ENCODE measurements at places on chromosomes 3 and 15.

DNA sequence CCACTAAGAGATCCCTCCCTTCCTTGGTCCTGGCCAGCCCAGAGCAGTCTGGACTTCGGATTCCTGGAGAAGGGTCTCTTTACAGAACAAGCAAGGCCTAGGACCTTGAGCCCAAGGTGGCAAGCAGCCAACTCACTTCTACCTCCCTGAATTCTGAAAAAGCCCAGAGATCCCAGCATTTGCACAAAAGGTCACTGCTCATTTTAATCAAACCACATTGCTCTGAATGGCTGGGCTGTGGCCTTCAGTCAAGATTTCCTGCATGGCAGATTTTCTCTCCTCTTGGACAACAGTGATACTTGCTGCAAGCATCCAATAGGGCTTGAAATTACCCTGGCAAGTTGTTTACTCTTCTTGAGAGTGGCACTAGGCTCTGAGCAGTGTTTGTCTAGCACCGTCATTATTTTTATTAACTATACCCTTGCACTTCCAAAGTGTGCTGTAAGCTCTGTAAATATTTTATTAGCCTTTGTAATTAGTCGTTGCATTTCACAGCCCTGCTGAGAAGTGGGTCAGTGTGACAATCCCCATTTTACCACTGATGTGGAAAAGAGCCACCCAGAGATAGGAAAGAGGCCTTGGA is 274.7 kb upstream of the CTNNB1 start:
- DNase-seq: no peak

DNA sequence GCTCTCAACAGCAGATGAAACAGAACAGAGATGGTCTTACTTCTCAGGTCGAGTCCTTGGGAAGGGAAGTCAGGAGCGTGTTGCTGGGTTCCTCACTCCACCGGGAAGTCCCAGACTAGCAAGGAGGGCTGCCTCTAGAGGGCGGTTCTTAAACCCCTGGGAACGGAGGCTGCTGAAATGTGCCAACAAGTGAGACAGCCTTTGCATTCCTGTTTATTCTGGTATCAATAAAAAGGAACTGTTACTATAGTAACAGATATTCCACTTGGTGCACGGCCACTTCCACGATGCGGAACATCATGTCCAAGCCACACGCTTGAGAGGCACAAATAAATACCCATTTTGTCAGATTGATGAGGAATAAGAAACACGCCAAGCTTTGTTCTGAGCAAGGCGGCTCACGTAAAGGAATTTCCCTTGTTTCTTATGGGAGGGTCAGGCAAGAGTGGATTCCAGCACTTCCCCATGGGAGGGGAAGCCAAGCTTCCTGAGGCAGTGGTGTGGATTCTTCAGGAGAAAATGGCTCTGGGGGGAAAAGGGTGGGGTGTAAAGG is at the start of gene FAM107A:
Gene FAM107A (minus strand): TSS at position 123 of the 553 bp plus-strand sequence. CDS start 7,531 bp downstream, outside the sequence.
- no peak for DNase-seq

- no peak for DNase-seq
Measured at GRCh38 chr15:89436560-89437311, 59.6 kb downstream of the RHCG start.

GRCh38 chr3:20235796-20236195 is 49.8 kb upstream of the SGO1 start:
- no peak for DNase-seq

GRCh38 chr15:78739996-78740903 is 71.0 kb downstream of the ADAMTS7 start:
- DNase-seq: peak; percentile 77

GRCh38 chr3:169640467-169641148 is 22.9 kb downstream of the MECOM start:
- no peak for DNase-seq

GRCh38 chr15:35863655-35864054 is 317.7 kb upstream of the DPH6 start:
- DNase-seq: no peak

- DNase-seq: no peak
Measured at GRCh38 chr3:48409291-48410201, 20.3 kb downstream of the PLXNB1 start.

GRCh38 chr3:51691021-51691420 is 15.8 kb upstream of the GRM2 start:
- DNase-seq: no peak

GRCh38 chr3:128726023-128727016 is at the start of gene RAB7A:
Gene RAB7A (plus strand): TSS chr3:128726183. CDS start chr3:128795368, 69,185 bp downstream.
- peak; percentile 97 for DNase-seq

- DNase-seq: no peak
Measured at GRCh38 chr3:45541326-45542321, 52.9 kb upstream of the LIMD1 start.

DNA sequence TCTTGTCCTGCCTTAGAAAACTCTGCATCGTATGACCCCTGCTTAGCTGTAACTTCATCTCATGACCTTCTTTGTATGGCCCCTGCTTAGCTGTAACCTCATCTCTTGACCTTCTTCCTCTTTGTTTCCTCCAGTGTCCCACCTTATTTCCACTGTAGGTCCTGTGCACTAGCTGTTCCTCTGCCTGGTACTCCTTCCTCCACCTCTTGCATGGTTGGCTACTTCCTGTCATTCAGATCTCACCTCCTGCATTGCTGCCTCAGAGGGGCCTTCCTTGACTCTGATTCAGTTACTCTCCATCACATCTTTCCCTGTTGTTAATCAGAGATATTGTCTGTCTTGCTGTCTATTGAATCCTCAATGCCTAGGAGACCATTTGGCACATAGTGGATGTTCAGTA is 63.2 kb downstream of the PDE8A start:
- no peak for DNase-seq

GRCh38 chr15:61861962-61862361 is 198.3 kb downstream of the VPS13C start:
- no peak for DNase-seq

DNA sequence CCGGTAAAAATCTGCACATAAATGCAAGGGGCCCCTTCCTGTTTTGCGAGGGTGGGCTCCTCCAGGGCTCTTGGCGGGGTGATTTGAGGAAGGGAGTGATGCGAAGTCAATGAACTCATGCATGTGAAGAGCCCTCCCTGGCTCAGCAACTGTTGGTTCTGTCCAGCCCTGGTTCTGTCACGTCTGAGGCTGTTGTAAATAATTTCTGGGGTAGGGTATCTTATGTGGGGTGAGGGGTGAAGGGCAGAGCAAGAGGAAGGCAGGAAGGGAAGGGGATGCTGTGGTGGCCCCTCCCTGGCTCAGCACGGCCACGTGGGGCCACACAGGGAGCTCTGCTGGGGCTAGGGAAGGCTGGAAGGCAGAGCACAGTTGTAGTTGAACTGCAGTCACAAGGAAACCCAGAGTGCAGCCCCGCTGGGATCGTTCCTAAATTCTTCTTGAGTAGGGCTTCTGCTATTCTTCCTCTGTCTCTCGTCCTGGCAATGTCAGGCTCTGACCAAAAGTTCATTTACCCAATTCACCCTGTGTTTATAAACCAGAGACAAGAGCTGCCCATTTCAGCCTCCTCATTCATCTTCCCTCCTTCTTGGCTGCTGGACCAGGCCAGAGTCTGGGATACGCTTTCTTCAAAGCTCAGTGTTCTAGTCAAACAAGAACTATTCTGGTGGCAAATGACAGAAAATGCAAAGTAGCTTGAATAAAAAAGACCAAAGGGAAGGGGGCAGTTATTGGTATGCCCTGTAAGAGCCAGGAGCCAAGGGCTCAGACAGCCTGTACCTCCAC is 14.8 kb upstream of the TOPBP1 start:
- no peak for DNase-seq

GRCh38 chr3:52596658-52597265 is 60.4 kb downstream of the UQCC5 start:
- DNase-seq: no peak

GRCh38 chr15:63083044-63083443 is 38.6 kb upstream of the LACTB start:
- DNase-seq: no peak

DNA sequence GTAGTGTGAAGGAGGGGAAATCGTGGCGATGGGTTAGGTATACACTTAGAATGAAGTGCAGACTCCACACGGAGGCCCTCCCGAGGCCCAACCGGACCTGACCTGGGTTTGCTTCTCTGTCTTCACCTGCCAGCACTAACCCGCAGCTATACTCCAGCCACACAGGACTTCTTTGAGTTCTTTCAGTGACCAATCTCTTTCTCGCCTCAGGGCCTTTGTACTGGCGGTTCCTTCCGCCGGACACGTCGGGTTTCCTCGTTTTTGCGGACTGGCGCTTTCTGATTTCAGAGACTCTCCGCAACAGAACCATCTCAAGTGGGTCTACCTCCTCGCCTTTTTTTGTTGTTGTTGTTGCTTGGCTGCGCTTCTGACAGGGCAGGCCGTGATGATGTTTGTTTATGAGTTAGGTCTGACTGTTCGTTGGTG is at the start of gene NEIL1:
Gene NEIL1 (plus strand): TSS at position 244 of the 426 bp plus-strand sequence. CDS start 1,867 bp downstream, outside the sequence.
- no peak for DNase-seq

DNA sequence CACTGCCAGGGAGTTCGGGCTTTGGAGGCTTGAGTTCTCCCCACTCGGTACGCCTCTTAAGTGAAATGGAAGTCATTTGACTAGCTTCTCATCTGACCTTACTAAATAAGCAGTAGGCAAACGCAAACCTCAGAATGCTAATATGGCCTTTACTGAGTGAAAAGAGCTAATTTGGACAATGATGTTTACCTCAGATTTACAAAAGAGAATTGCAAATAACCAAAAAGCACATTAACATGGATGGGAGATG is 1.6 kb upstream of the RNU6-1 start:
- DNase-seq: no peak

DNA sequence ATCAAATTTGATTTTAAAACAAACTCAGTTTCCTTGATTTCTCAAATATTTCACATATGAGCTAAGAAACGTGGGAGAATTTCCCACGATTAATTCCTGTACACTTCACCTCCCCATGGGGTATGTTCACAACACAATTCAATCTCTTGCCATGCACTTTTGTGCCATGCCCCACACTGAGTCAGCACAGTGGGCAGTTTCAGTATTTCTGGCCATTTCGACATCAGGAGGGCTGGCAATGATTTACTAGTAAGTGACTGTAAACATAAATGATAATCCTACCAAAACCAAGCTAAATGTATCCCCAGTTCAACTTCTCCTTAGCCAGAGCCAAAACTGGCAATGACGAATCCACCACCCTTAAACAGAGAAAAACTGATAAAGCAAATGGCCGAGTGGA is 293.6 kb downstream of the FGF12 start:
- DNase-seq: no peak

DNA sequence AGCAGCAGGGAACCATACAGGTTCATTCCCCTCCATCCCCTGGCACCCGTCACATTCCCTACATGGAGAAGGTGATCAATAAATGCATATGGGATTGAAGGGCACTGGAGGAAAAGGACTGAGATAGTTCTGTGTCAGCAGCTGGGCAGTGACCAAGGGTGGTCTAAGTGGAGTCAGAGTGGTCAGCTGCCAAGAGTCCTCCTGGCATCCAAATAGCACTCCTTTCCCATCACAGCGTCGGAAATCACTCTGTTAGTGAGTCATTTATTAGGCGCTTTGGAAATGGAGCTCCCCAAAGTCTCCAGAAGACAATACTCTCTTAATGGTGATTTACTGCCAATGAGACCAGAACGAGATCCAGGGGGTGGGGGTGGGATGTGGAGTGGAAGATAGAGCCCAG is 6.8 kb upstream of the TRH start:
- DNase-seq: no peak

- no peak for DNase-seq
Measured at GRCh38 chr3:113436809-113437208, 4.5 kb downstream of the CFAP44 start.

- no peak for DNase-seq
Measured at GRCh38 chr3:16583551-16583950, 21.7 kb downstream of the DAZL start.

DNA sequence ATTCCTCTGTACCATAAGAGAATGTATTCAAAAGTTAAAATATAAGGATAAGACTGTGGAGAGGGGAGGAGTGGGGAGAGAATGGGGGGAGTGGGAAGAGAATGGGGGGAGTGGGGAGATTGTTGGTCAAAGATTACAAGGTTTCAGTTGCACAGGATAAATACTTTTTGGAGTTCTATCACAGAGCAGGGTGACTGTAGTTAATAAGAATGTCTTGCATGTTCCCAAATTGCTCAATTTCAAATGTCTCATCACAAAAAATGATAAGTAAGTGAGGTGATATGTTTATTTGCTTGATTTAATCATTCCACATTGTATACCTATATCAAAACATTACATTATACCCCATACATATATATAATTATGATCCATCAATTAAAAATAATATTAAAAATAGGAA is 23.0 kb upstream of the MEF2A start:
- no peak for DNase-seq

- DNase-seq: no peak
Measured at GRCh38 chr3:71542521-71543370, 40.8 kb downstream of the FOXP1 start.

DNA sequence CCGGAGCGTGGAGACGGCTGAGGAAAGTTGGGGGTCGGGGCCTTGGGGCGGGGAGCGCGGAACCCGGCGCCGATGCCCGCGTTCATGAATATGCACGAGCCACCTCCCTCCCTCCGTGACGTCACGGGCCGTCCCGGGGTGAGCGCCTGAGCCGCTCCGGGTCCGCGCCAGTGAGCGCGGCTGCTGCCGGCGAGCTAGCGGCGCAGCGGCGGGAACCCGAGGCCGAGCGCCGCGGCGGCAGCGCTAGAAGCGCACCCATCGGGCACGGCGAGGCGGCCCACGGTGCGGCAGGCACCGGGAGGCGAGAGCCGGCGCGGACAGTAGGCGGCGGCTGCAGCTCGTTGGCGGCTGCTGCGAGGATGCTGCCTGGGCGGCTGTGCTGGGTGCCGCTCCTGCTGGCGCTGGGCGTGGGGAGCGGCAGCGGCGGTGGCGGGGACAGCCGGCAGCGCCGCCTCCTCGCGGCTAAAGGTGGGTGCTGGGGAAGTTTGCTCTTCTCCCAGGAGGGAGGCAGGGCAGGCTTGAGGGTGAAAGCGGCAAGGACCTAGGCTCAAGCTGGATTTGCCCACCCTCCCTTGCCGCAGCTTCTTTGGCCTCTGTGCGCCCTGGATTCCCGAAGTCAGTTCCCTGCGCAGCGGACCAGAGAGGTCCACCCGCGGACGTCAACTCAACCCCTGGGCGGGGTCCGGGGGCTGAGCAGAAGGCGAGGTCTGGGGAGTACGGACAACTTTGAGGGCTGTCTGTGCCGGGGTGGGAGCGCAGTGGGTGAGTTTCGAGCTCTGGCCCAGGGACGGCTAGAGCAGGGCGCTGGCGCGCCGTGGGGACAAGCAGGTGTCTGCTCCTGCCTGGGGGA is at the start of gene CLSTN2:
Gene CLSTN2 (plus strand): TSS at position 170 of the 850 bp plus-strand sequence.
- peak; percentile 32 for DNase-seq

DNA sequence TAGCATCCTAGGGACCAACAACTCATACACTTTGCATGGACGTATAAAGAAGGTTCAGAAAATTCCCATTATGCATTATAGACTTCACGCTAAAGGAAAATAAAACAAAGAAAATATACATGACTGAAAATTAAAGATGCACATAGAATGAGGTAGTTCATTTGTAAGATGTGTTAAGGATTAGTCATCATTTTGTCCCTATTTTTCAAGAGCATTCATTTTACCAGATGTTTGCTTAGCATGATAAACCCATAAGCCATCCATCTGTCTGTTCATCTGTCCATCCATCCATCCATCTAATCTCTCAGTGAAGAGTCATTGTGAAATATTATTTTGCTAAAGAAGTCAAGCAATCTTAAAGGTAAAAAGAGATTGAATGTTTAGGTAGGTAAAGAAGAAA is 80.3 kb downstream of the TFG start:
- DNase-seq: no peak

Measured in activated CD4-positive, alpha-beta T cell treated with anti-CD3 and anti-CD28 coated beads, Interleukin-2, amount 50 U/mL, for 48 hours (primary cell).